ENCODE measurements at places on chromosomes 4 and X. TPM values are rescaled to one million over a fixed set of nuclear protein-coding genes. Genes with fewer than 3 reads are reported as not detected.

GRCh38 chrX:147803948-147804347 lies 107.8 kb upstream of the FMR1 start:
- DNase-seq = no peak
- H3K4me1 ChIP-seq = peaks cover 2% of the 10 kb centered on the region
- H3K27ac ChIP-seq = no peak overlapping the region
- H3K4me3 ChIP-seq = no peak overlapping the region
- no peaks in the 10 kb centered on the region for H3K36me3 ChIP-seq

- H3K36me3 ChIP-seq = peaks cover 2% of the 10 kb centered on the region
- H3K4me1 ChIP-seq = no peaks in the 10 kb centered on the region
- H3K4me3 ChIP-seq = peak within 1 kb of the TSS; percentile 57
- no peak within 1 kb of the TSS for H3K27ac ChIP-seq
- DNase-seq = no peak
Measured at GRCh38 chrX:153517423-153517822, at the start of gene ATP2B3. ATP2B3 (plus strand) TSS chrX:153517642; CDS start chrX:153536248, 18,606 bp downstream.

DNA sequence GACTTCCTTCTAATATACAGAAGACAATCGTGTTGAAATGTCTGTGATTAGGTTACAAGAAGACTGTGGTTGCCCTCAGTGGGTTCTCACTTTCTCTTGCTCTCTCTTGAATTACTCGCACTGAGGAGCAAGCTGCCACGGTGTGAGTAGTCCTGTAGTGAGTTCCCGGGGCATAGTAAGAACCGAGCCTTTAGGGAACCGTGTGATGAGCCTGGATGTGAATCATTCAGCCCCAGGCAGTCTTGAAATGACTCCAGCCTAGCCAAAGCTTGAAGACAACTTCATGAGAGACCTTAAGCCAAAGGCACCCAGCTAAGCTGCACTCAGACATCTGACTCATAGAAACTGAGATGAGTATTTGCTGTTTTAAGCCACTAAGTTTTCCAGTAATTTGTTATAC lies 292.7 kb downstream of the SPOCK3 start:
- no peaks in the 10 kb centered on the region for H3K36me3 ChIP-seq
- H3K4me1 ChIP-seq = no peaks in the 10 kb centered on the region
- H3K4me3 ChIP-seq = no peak overlapping the region
- no peak for DNase-seq
- no peak overlapping the region for H3K27ac ChIP-seq

- H3K27ac ChIP-seq = no peak overlapping the region
- no peak overlapping the region for H3K4me3 ChIP-seq
- no peak for DNase-seq
- H3K4me1 ChIP-seq = peaks cover 16% of the 10 kb centered on the region
- peaks cover 18% of the 10 kb centered on the region for H3K27me3 ChIP-seq
Measured at GRCh38 chr4:14449308-14449707, 553.0 kb upstream of the CPEB2 start.

DNA sequence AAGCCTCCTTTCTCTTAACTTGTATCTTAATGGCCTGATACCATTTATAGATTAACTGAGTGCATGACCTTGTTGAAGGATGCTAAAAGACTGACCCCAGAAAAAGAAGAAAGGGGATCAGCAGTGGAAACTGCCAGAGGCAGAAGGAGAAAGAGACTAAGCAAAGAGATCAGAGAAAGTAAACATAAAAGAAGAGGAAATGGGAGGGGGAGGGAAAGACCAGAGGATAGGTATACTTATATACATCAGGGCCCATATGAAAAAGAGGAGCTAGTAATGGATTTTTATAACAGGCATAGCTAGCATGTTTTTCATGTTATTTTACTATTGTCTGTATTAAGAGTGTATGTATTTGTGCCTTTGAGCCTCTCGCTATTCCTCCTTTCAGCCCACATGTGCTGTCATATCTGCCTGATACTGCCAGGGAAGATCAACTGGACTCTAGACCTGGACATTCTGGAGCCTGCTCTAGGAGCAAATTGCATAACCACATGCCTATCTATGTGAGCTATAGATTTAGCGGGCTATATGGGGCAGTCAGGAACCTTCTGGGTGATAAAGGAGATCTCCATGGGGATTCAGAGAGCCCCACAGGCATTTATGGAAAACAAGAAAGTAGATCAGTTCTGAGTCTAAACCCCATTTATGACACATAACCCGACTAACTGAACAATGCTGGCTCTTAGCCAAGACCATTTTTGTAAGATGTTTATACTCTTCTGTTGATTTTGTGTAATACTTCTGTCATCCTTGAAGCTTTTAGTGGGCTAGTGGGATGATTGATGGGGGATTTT lies 13.4 kb upstream of the SNX12 start:
- H3K4me1 ChIP-seq = peaks cover 1% of the 10 kb centered on the region
- H3K36me3 ChIP-seq = no peaks in the 10 kb centered on the region
- H3K27me3 ChIP-seq = no peaks in the 10 kb centered on the region
- DNase-seq = no peak

GRCh38 chrX:14027511-14028019 lies 2.1 kb downstream of the GEMIN8 start:
- H3K27me3 ChIP-seq = no peaks in the 10 kb centered on the region
- no peak overlapping the region for H3K27ac ChIP-seq
- no peak for DNase-seq
- no peaks in the 10 kb centered on the region for H3K36me3 ChIP-seq

GRCh38 chr4:1337376-1337831 lies 9.6 kb upstream of the UVSSA start:
- no peaks in the 10 kb centered on the region for H3K27me3 ChIP-seq
- H3K4me3 ChIP-seq = no peak overlapping the region
- H3K27ac ChIP-seq = peak overlapping the region; percentile 79
- no peaks in the 10 kb centered on the region for H3K4me1 ChIP-seq

- H3K27me3 ChIP-seq = peaks cover 13% of the 10 kb centered on the region
- H3K4me1 ChIP-seq = no peaks in the 10 kb centered on the region
- DNase-seq = no peak
- H3K36me3 ChIP-seq = no peaks in the 10 kb centered on the region
- H3K4me3 ChIP-seq = no peak overlapping the region
Measured at GRCh38 chrX:67538383-67538782, 5.4 kb upstream of the AR start.

DNA sequence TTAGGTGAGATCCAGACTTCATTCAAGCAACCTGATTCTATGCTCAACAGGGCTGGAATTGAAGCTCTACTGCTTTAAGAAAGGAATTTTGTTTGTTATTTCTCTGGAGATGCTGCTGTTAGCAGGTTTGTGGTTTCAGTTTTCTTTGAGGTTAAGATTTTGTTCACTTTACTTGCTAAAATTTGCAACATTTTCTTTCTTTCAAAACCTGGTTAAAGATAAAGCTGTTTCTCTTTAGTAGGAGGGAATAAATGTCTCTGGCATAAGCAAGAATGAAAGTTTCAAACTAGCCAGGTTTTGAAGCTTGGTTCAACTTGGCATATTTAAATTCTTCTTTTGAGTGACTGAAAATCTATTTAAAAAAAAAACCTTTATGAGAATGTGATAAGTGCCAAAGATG lies 660.6 kb upstream of the NR3C2 start:
- DNase-seq = no peak
- peaks cover 3% of the 10 kb centered on the region for H3K4me1 ChIP-seq
- H3K27me3 ChIP-seq = no peaks in the 10 kb centered on the region
- no peak overlapping the region for H3K4me3 ChIP-seq
- no peaks in the 10 kb centered on the region for H3K36me3 ChIP-seq

GRCh38 chrX:78357342-78358055 lies 30.1 kb upstream of the CYSLTR1 start:
- H3K4me1 ChIP-seq = no peaks in the 10 kb centered on the region
- DNase-seq = no peak
- no peaks in the 10 kb centered on the region for H3K27me3 ChIP-seq
- H3K36me3 ChIP-seq = no peaks in the 10 kb centered on the region

GRCh38 chrX:24870143-24870542 lies 145.6 kb downstream of the ARX start:
- H3K27me3 ChIP-seq = no peaks in the 10 kb centered on the region
- no peak overlapping the region for H3K27ac ChIP-seq
- H3K4me1 ChIP-seq = peaks cover 6% of the 10 kb centered on the region
- peaks cover 4% of the 10 kb centered on the region for H3K36me3 ChIP-seq
- no peak overlapping the region for H3K4me3 ChIP-seq

DNA sequence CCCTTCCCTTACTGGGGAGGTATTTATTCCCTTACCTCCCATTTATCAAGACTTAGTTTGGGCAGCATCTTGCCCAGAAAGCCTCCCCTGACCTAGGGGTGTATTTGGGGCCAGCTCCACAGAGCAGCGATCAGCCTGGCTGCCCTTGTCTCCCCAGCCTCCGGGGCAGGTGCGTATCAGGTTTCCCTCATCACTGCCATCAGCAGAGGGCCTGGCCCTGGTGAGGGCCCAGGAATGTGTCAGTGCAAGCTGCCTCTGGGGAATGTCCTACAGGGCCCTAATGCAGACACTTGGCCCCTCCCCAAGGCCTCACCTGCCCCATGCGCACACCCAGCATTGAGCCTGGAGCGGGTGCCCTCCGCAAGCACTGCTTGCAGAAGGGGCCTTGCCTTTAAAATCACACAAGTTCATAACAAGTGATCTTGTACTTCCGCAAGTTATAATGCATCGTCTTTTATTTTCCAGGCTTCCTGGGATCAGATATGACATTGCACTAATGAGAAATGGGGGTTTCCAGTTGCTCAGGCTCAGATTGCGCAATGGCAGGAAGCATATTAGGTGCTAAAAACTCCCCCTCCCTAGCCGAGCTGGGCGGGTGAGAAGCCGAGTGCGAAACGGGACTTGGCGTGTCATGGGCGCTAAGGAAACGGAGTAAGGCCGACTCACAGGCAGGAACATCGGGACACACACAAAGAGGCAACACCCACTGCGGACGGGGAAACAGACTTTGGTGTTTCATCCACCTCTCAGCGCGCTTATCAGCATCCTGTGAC lies 25.4 kb upstream of the AFAP1 start:
- peaks cover 12% of the 10 kb centered on the region for H3K4me1 ChIP-seq
- peaks cover 3% of the 10 kb centered on the region for H3K27me3 ChIP-seq
- no peaks in the 10 kb centered on the region for H3K36me3 ChIP-seq
- no peak overlapping the region for H3K27ac ChIP-seq
- DNase-seq = no peak

GRCh38 chr4:7649741-7650531 lies 215.2 kb upstream of the PSAPL1 start:
- H3K27me3 ChIP-seq = peaks cover 17% of the 10 kb centered on the region
- H3K4me1 ChIP-seq = peaks cover 2% of the 10 kb centered on the region
- DNase-seq = no peak
- no peak overlapping the region for H3K4me3 ChIP-seq
- H3K27ac ChIP-seq = no peak overlapping the region

DNA sequence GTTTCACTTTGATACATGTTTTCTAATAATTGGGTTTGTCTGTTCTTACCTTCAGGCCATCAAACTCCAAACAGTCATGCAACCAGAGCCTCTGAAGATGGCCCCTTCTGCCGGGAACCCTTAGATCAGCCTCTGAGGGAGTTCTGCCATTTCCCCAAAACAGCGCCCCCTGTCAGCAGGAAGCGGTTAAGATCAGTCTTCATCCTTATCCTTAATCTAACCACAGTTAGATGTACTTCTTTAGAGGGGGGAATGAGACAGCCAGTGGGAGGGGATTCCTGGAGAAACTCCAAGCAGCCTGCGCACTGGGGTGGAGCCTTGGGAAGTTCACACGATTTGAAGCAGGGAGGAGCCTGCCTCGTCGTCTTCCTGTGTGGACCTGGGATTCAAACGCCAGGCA lies 185.4 kb downstream of the INPP4B start:
- H3K4me3 ChIP-seq = no peak overlapping the region
- no peaks in the 10 kb centered on the region for H3K4me1 ChIP-seq
- peaks cover 4% of the 10 kb centered on the region for H3K36me3 ChIP-seq
- DNase-seq = no peak
- H3K27ac ChIP-seq = no peak overlapping the region
- H3K27me3 ChIP-seq = no peaks in the 10 kb centered on the region

DNA sequence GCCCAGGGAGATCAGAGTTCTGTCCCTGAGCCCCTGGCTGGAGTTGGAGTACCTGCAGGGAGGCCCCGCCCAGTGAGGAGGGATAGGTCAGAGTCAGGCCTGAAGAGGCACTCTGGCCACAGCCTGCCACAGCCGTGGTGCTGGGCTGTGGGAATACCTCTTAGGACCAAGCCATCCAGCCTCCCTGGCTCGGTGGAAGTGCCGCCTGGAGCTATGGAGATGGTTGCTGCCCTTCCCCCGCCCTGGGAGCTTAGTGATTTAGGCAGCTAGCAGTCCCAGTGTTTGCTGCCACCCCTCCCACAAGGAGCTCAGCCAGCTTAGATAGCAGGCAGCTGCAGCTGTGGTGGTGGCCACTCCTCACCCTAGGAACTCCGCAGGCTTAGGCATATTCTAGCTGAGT lies 446.3 kb upstream of the GNPDA2 start:
- H3K4me3 ChIP-seq = no peak overlapping the region
- H3K27me3 ChIP-seq = no peaks in the 10 kb centered on the region
- no peak for DNase-seq
- H3K4me1 ChIP-seq = no peaks in the 10 kb centered on the region
- H3K36me3 ChIP-seq = no peaks in the 10 kb centered on the region

DNA sequence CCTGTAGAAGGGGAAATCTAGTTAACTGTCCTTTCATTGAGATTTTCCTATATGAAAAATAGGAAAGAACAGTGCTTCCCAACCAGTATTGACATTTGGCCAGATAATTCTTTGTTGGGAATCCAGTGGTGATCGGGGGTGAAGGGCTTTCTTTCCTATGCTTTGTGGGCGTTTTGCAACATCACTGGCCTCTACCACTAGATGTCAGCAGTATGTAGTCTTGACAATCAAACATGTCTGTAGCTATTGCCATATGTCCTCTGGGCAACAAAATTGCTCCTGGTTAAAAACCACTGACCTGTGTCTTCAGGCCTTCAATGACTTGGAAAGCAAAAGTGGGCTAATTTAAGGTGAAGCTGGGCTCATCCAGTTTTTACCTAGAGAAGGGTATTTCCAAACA lies 658.5 kb downstream of the DACH2 start:
- DNase-seq = no peak
- H3K27me3 ChIP-seq = no peaks in the 10 kb centered on the region
- no peaks in the 10 kb centered on the region for H3K36me3 ChIP-seq
- no peak overlapping the region for H3K4me3 ChIP-seq
- no peak overlapping the region for H3K27ac ChIP-seq

The NHS gene
- total RNA-seq = 102 TPM

The SORBS2 gene
- total RNA-seq = 92.6 TPM

The PHKA2 gene
- total RNA-seq = 71.6 TPM

The PRAF2 gene
- 24.1 TPM for total RNA-seq

The XAGE1A gene
- total RNA-seq = not detected

The OTUD6A gene
- total RNA-seq = not detected

The CHRDL1 gene
- 17.8 TPM for total RNA-seq
